ENCODE measurements at places on chromosomes 16 and 17.

- DNase-seq, result no peak
Measured at GRCh38 chr16:11408216-11408615, 63.0 kb downstream of the RMI2 start.

GRCh38 chr17:80092959-80093358 is 8.4 kb upstream of the GAA start:
- DNase-seq, result no peak

DNA sequence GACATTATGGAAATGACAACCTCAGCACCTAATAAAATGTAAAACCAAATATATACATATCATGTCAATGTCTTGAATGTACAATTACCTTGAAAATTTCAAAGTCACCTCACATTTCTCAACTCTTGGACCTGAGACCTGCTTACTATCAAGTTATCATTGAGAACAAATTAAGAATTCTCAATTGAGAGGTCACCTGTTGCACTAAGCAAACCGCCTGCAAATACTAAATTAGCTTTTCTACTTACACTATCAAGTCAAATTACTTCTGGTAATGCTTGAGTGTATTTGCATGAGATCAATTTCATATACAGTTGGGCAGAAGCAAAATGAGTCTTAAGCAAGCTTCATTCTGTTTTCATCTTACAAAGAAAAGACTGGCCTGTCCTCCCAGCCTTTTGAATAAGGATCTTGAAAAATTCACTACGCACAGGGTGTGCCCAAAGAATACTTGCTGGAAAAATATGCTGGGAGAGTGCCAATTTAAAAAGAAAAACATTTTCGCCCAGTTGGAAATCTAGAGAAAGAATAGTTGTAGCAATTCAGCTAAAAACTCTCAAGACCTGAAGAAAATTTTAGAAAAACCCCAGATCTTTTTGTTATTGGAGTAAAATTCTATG is 35.7 kb downstream of the KANSL1 start:
- no peak for DNase-seq

DNA sequence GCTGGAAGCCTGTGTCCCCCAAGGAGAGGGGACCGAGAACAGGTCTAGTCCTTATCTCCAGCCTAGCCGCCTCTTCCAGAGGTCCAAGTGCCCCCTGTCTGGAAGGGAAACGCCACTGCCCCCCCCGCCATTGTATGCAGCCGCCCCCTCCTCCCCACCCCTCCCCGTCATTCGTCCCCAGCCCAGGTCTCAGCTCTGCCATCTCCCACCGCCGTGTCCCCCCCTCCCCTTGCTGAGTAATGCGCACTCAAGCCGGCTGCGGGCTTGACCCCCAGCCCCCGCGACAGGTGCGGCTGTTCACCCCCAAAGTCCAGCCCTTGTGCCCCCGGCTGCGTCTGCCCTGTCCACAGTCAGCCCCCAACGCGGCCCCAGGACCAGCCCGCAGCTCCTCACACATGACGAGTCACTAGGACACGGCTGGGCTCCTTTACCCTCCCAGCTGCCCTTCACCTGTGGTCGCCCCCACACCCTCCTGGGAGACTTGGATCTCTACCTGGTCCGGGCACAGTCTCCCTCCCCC is 622 bp downstream of the GPRC5B start:
- DNase-seq, result no peak

GRCh38 chr16:56013962-56014552 is 138.9 kb upstream of the CES5A start:
- DNase-seq, result peak; percentile 24

DNA sequence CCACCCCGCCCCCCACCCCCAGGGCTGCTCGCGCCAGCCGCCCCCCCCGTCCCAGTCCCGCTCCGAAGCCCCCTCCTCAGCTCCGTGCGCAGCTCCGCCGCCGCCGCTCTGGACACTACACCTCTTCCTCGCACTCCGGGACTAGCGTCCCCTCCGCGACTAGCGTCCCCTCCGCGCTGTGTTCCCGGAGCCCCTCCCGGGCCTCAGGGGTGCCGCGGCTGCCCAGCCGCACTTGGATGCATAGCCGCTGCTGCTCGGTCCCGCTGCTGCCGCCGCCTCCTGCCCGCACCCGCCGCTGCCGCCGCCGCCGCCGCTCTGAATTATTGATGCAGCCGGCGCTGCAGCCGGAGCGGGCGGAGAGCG is at the start of gene CBLN1:
CBLN1 (minus strand) TSS at position 359 of the 363 bp plus-strand sequence. CDS start 373 bp downstream, outside the sequence.
- no peak for DNase-seq

DNA sequence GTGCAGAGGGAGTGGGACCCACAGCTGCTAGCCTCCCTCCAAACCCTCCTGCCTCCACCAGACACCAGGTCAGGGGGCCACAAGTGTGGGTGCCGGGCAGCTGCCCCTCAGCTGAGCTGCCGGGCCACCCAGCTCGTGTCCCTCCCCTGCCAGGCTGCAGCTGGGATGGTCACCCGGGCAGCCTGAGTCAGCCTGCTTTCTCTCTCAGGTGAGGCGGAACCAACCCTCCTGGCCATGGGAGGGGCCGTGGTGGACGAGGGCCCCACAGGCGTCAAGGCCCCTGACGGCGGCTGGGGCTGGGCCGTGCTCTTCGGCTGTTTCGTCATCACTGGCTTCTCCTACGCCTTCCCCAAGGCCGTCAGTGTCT is 6.9 kb downstream of the SLC16A3 start:
- DNase-seq, result no peak

DNA sequence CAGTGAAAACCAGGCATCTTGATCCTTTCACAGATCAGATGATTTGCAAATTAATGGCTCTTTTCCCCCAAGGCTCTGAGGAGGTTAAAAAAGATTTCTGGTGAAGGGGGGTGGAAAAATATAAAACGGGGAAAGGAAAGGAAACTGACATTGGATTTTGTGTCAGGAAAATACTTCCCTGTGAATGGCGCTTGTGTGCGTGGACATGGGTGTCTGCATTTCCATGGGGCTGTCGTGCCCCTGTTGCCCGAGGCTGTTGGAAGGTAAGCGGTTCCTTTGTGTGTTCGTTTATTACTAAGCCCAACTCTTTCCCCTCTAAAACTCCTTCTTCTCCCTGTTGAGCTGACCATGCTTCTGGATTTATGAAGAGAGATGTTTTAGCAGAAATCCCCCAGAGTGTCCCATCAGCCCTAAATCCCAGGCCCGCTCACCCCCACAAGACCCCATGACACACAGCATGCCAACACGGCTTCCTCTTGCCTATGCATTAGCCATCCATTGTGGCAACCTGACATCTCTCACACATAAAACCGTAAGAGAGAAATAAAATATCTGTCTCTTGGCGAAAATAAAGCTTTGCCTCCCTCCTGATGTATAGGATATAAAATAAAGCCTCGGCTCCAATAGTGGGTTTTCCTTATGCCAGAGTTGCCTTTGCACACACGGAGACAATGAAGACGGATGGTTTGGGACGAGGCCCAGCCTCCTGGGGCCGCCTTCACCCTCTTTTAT is 7.3 kb upstream of the LHX1 start:
- no peak for DNase-seq

DNA sequence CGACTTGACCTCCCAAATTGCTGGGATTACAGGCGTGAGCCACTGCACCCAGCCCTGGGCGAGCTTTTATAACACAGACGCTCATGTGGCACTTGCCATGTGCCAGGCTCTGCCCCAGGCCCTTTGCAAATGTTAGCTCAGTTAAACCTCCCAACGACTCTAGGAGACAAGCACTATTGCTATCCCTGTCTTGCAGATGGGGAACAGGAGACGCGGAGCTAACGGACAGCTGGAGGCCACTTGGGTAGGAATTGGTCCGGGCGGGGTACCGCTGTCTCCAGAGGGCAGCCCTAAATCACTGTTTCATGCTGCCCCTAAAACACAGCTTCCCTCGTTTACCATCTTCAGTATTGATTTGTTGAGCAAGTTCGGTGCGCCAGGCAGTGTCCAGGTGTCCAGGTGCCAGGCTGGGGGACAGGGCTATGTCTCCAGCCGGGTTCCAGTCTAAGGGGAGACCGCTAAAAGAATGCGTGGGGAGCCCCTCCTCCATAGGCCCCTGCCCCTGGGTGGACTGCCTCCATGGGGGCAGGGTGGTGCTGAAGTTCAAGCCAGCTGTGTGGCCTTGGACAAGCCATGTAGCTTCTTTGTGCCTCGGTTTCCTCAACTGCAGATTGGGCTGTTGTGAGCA is 23.7 kb downstream of the TMEM235 start:
- DNase-seq, result no peak

GRCh38 chr16:677316-678190 is 2.1 kb downstream of the RHBDL1 start:
- DNase-seq, result no peak

DNA sequence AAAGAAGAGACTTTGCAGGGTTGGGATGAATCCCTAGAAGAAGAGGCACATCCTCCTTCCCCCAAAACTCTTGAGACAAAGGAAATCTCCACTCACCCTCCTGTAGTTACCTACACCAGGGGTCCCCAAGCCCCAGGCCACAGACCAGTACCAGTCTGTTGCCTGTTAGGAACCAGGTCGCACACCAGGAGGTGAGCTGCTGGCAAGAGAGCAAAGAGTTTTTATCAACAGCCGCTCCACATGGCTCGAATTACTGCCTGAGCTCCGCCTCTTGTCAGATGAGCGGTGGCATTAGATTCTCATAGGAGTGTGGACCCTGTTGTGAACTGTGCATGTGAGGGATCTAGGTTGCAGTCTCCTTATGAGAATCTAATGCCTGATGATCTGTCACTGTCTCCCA is 98.9 kb downstream of the CCT6B start:
- DNase-seq, result no peak

- DNase-seq, result no peak
Measured at GRCh38 chr17:5539286-5539685, 45.0 kb downstream of the NLRP1 start.

GRCh38 chr17:45184144-45184543 is 22.5 kb downstream of the HEXIM2 start:
- no peak for DNase-seq

GRCh38 chr16:2775765-2776499 is 1.1 kb downstream of the ELOB start:
- DNase-seq, result no peak

- no peak for DNase-seq
Measured at GRCh38 chr17:28187931-28188330, 131.1 kb upstream of the TMEM97 start.

GRCh38 chr17:80585890-80586845 is 41.5 kb downstream of the RPTOR start:
- peak; percentile 4 for DNase-seq

GRCh38 chr17:36117505-36118382 is 14.1 kb downstream of the CCL4 start:
- no peak for DNase-seq

DNA sequence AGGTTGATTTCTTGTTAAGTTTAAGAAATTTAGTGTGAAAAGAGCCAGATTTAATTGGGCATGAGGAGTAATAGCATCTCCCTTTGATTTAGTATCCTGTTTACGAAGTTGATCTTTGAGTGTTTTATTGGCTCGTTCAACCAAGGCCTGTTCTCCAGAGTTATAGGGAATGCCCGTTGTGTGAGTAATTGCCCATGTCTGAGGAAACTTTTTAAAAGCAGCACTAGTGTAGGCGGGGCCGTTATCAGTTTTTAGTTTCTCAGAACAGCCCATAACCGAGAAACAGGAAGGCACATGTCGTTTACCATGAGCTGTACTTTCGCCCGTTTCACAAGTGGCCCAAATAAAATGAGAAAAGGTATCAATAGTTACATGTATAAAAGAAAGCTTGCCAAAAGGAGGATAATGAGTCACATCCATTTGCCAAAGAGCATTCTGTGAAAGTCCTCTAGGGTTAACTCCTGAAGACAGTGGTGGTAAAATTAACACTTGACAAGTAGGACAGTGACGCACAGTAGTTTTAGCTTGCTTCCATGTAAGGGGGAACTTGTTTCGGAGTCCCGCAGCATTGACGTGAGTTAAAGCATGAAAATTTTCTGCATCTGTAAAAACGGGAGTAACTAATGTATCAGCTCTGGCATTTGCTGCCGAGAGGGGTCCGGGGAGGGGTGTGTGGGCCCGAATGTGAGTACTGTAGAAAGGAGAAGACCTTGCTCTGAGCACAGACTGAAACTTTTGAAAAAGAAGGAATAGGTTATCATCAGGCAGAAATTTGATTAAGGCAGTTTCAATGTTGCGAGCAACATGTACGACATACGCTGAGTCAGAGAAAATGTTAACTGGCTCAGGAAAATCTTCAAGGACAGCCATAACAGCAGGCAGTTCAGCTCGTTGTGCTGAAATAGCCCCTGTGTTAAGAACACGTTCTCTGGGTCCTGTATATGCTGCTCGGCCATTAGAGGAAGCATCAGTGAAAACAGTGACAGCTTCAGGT is 18.5 kb upstream of the KCTD5 start:
- no peak for DNase-seq

DNA sequence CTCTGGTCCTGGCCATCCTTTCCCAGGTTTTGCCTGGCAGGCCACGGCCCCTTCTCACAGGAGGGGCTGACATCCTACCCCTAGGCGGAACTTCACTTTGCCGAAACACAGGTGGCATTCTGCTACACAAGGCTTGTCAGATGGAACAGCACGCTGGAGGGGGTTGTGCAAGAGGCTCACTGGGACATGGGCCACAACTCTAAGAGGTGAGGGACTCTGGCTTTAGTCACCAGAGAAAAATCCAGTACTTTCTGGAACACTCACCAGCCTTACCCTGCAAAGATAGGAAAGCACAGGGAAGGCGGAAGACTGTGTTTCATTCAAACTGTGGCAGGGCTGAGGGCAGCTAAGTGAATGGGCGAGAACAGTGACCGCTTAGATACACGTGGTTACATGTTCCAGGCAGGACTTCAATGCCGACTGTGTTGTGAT is 18.3 kb downstream of the CDC42EP4 start:
- DNase-seq, result no peak

GRCh38 chr16:10812312-10813098 is 6.1 kb downstream of the TVP23A start:
- DNase-seq, result no peak

DNA sequence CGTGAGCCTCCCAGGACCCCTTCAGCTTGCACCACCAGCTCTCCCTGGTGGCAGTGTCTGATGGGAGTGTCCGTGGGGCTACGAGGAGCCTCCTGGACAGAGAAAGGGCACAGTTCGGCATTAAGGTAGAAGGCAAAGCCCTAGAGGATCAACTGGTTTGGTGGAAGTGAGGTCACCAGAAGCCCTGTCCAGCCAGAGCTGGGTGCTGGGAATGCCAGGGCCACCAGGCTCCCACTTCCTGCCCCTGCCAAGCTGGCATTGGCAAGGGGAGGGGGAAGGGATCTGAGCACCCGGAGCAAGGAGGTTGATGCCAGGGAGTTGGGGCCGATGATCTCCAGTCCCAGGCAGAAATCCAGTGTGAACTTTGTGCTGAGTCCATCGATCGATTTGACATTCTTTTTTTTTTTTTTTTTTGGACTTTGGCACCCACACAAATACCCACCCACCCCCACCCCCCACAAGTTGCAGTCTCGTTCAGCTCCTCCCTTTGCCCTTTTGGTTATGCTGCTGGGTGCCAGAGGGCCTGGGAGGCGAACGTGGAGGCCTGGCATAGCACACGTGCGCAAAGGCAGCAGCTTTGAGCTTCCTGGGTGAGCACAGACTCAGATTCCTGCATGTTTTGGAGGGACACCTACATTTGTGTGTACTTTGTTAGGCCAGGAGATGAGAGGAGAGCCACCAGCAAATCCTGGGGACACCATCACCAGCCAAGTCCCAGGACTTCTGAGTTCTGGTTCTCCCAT is 2.1 kb downstream of the NHERF1 start:
- DNase-seq, result no peak

DNA sequence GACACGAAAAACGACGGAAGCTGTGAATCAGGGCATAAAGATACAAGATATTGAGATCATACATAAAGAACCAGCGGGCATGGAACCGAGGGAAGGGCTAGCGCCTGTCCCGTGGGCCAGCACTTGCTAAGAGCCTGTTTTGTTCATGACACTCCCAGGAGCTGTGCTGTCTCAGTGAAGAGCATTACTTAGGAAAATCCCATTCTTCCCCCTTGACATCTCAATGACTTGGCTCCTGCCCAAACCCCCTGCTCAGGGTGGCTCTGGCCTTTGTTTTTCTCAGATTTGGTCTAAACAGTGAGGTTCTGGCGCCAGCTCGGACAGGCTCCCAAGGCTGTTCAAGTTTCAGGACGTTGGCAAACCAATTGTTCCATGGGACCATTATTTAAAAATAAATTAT is 79.1 kb upstream of the SEC14L1 start:
- no peak for DNase-seq
